ENCODE measurements at places on chromosomes 11 and 22.

DNA sequence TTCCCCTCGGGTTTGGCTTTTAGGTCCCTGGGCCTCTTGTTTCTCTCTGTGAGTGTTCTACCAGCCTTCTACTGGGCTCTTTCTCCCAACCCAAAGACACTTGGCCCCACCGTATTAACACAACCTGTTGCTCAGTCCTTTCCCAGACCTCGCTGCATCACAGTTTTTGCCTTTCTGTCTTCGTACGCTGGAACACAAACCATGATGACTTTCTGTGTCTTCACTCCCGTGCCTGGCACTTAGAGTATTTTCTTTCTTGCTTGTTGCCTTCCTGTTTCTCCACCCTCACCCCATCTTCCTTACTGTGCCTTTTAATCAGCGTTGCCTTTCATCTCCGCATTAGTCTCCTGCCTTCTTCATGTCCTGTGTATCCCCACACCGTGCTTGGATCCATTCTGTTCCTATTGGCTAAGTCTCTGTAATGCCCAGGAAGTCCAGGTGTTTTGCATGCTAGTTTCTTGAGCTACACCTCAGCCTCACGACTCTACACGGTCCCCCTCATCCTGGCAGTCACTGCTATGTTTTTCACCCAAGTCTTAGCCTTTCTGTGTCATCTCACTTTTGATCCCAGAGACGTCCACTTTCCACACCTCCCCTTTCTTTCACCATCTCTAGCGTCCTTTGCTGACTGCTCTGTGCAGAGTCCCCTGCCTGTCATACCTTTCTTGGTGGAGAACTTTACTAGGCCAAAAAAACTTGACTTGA is 1.6 kb downstream of the MARK2 start:
- ATAC-seq, result no peak

GRCh38 chr11:72951888-72952287 is 137.7 kb downstream of the ATG16L2 start:
- no peak for ATAC-seq

DNA sequence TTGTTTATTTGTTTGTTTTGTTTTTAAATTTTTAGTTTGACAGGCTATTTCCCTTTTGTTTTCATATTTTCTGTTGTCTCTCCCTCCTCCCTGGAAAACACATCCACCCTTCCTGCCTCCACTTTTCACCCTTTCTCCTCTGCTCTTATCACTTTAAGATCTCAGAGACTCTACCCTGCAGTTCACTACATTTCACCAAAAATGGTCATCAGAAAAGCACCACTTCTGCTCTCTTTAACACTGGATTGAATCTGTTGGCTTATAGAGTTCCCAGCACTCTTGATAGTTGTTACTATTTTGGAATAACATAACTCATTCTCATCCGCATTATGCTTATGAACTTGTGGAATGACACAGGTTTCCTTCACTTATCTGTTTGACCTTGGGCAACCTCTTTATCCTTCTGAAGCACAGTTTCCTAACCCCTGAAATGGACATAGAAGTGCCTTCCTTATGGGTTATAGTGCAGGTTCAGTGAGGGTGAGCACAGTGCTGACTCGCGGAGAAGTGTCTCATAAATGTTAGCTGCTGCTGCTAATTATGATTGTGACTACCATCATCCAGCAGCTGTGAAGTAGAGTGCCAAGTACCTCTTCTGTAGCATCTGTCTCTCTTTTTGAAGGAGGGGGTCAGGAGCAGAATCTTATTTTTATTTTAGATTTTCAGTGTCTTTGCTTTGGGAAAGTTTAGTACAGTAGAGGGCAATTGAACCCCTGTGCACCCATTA is 15.0 kb downstream of the TEAD1 start:
- no peak for ATAC-seq

DNA sequence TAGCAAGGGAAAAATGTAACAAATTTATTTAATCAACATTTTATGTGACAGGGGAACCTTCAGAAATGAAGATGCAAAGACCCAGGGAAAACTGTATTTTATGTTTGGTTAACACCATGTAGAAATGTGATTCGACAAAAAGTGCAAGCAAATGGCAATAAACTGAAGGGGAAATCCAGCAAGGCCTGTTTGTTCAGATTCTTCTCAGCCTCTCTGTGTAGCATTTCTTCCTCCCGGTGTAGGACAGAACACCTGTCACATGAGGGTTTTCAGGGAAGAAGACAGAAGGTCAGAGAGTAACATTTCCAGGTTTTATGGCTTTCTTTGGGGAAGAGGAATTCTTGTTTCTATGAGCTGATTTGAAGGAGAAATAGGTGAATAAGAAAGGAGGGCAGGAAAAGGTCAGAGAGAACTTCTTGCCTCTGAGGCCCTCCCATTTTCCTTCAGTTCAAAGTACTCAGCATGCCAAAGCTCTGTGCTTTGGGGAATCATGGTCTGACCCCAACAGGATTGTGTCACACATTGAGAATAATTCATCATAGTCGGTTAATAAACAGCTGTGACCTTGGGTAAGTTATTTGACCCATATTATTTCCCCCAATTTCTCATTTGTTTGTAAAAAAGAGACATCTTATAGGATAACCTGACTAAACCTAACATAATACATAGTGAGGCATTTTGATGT is 45.5 kb upstream of the ME3 start:
- no peak for ATAC-seq

DNA sequence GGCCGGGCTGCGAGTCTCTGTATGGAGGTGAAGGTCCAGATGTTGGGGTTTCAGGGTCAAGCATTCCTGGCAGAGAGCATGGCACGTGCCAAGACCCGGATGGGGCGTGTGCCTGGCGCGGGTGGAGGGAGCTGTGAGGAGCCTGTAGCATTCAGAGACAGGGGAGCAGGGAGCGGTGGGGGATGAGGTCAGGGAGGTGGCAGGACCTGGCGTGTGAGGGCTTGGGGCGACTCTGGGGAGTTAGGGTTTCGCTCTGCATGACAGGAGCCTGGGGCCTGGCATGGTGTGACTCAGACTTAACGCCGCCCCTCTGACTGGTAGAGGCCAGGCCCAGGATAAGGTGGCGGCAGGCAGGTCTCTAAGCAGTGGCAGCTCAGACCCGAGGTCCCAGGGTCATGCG is 103.0 kb downstream of the KCNQ1 start:
- ATAC-seq, result no peak

- ATAC-seq, result no peak
Observed at GRCh38 chr11:72738199-72739141, 13.7 kb downstream of the ARAP1 start.

DNA sequence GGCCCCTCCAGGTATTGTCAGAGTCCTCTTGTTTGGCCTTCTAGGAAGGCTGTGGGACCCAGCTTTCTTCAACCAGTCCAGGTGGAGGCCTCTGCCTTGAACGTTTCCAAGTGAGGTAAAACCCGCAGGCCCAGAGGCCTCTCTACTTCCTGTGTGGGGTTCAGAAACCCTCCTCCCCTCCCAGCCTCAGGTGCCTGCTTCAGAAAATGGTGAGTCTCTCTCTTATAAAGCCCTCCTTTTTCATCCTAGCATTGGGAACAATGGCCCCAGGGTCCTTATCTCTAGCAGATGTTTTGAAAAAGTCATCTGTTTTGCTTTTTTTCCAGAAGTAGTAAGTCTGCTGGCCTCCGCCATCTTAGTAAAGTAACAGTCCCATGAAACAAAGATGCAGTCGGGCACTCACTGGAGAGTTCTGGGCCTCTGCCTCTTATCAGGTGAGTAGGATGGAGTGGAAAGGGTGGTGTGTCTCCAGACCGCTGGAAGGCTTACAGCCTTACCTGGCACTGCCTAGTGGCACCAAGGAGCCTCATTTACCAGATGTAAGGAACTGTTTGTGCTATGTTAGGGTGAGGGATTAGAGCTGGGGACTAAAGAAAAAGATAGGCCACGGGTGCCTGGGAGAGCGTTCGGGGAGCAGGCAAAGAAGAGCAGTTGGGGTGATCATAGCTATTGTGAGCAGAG is at the start of gene CD3E:
CD3E (plus strand) TSS at position 163 of the 681 bp plus-strand sequence; CDS start at position 386, 223 bp downstream.
- ATAC-seq, result no peak

DNA sequence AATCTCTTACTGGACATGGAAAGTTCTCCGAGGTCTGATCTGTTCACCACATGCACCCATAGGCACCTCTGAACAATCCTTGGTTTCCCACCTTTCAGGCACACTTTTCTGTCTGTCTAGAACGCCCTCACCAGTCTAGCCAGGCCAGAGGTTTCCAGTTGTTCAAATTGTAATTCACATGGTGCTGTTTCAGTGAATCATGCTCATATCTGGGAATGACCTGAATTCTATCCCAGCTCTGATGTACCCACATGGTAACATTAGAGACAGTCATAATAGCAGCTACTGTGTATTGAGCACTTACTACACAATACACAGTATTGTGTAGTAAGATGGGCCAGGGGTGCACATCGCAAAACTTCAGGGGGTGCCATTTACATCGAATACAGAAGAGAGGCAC is 138.2 kb downstream of the COMMD9 start:
- ATAC-seq, result no peak

DNA sequence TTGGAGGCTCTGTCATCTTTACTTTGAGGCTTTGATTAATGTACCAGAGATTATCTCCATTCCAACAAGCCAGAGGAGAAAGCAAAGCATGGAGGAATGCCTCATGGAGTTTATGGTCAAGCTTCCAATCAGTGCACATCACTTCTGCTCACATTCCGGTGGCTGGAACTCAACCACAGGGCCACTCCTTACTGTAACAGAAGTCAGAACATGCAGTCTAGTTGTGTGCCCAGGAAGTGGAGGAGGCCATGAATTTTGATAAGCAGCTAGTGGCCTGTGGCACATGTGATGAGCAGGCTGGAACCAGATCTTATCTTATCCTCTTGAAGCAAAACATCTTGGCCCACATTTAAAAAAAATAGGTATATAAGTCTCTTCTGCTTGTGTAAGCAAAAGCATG is 258.9 kb upstream of the ARHGAP20 start:
- no peak for ATAC-seq

GRCh38 chr11:108959105-108959761 is 294.4 kb downstream of the DDX10 start:
- peak; percentile 61 for ATAC-seq

- no peak for ATAC-seq
Observed at GRCh38 chr22:42389143-42389542, 43.1 kb downstream of the NFAM1 start.

- no peak for ATAC-seq
Observed at GRCh38 chr11:6323291-6323905, 3.1 kb upstream of the CAVIN3 start.

- ATAC-seq, result no peak
Observed at GRCh38 chr11:72750086-72750485, 2.1 kb downstream of the ARAP1 start.

DNA sequence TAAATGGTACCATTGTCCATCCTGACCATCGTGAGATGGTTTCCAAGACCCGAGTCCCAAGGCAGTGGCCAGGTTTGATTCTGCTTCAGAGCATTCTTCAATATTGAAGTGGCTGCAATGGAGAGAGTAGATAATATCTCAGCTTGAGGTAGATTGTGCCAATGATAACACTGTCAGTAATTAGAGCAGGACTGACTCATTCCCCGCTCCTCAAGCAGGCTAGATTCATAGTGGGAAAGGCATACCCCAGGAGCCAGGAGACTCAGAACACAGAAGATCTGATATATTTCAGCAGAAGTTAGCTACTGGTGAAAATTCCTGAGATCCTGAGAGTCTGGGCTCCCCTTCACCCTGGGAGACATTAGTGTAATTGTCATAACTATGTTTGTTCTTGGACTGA is 55.6 kb upstream of the LARGE1 start:
- ATAC-seq, result no peak

GRCh38 chr11:80379620-80380278 is 938.9 kb upstream of the TENM4 start:
- no peak for ATAC-seq

GRCh38 chr22:45334068-45334467 is 24.3 kb downstream of the FAM118A start:
- ATAC-seq, result no peak

DNA sequence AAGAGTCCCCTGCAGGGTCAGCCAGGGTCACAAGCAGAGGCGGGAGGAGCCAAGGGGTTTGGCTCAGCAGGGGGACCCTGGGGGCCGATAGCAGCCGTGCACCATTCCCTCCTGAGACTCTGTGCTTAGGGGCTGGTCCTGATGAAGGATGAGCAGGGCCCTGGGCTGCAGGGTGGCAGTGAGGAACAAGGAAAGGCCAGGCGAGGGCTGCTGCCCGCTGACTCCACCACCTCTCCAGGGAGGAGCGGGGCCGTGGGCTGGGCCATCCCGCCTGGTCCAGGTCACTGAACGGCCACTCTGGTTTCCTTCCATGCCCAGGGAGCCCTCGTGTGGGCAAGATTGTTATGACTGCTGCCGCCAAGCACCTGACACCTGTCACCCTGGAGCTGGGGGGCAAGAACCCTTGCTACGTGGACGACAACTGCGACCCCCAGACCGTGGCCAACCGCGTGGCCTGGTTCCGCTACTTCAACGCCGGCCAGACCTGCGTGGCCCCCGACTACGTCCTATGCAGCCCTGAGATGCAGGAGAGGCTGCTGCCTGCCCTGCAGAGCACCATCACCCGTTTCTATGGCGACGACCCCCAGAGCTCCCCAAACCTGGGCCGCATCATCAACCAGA is 9.2 kb upstream of the NDUFS8 start:
- peak; percentile 63 for ATAC-seq

- ATAC-seq, result no peak
Observed at GRCh38 chr22:44838316-44839016, 86.1 kb downstream of the ARHGAP8 start.

GRCh38 chr11:67119585-67120391 is 725 bp downstream of the KDM2A start:
- peak; percentile 42 for ATAC-seq

- no peak for ATAC-seq
Observed at GRCh38 chr22:49291169-49291568, 536.5 kb downstream of the BRD1 start.

DNA sequence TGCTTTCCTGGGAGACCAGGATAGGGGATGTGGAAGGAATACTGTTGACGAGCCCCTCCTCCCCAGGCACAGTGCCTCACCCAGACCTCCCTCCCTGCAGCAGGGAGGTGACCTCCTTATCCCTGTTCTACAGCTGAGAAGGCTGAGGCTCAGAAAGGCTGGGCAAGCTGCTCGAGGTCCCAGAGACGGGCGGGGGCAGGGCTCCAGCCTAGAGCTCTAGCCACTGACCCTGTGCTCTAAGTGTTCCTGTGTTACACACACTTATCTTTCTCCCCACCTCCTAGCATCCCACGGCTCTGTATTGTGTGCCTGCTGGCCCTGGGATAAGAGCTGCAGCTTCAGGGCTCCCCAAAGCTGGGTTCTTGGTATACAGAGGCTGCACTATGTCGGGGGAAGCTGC is 7.9 kb downstream of the CCDC134 start:
- ATAC-seq, result no peak

DNA sequence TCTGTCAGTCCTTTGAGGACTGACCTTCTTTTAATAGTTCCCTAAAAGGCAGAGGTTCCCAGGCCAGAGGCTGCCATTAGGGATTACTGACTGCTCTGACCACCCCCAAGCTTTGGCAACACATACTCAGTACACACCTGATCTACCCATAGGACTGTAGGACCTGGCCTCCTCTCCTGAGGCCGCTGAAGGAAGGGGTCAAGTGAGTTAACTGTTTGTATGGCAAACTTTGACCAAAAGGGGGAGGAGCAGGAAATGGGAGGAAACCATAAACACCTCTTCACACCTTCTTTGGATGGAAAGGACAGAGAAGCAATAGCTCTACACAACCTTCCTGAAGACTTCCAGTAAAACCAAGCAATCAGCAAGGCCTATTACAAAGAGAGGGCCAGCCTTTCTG is 104.0 kb downstream of the APOL5 start:
- ATAC-seq, result no peak

Data from SK-N-SH treated with all-trans-retinoic acid at 6 μM for 48 hours (cell line).